ENCODE measurements at places on chromosomes 12 and 14.

DNA sequence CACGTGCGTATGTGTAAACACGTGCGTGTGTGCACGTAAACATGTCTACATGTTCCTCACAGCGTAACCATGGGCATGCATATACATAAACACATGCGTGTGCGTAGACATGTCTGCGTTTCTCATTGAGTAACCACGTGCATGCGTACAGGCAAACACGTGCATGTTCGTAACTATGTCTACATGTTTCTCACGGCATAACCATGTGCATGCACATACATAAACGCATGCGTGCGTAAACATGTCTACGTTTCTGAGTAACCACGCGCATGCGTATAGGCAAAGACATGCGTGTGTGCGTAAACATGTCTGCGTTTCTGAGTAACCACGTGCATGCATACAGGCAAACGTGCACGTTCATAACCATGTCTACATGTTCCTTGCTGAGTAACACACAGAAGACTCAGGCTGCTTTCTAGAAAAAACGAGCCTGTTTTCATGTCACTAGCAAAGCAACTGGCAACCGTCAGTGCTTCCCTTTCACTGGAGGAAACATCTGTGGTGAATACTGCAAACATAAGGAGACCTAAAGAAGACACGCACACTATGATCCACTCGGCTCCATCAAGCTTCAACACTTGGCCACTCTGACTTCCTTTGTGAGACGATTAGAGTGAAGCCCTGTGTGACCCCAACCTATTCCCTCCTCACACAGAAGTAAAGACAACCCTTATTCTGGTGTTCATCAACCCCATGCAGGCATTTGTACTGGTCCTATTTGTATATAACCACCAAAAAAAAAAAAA, 28.8 kb downstream of the POLE start:
- no peak for DNase-seq

DNA sequence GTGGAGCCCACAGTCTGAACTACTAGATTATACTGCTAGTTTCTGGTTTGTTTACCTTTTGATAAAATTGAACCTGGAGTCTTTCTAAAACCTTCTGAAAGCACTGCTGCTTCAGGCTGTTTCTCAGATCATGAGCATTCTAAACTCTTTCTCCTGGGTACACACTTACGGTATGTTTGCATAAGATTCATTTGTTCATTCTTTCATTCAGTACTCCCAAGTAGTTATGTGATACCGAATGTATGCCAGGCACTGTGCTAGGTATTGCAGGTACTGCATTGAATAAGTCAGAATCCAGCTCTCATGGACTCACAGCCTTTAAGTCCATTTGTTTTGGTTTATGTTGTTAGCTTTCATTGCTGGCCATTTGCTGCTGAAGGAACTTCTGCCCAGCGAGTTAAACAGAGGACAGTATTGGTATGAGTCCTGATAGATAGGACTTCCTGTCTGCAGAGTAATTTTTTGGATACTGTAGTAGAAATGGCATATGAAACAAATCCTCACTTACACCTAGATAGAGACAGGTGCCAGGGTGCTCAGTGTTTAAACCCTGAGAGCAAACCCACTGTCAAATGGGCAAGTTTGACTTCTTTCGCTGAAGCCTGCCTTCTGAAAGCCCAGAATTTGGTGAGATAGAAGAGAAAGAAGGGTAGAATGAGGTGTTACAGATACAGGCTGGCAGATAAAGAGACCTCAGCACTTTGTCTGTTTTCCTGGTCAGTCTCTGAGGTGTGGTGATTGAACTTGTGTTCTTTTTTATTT, 2.1 kb downstream of the SUSD6 start:
- no peak for DNase-seq

DNA sequence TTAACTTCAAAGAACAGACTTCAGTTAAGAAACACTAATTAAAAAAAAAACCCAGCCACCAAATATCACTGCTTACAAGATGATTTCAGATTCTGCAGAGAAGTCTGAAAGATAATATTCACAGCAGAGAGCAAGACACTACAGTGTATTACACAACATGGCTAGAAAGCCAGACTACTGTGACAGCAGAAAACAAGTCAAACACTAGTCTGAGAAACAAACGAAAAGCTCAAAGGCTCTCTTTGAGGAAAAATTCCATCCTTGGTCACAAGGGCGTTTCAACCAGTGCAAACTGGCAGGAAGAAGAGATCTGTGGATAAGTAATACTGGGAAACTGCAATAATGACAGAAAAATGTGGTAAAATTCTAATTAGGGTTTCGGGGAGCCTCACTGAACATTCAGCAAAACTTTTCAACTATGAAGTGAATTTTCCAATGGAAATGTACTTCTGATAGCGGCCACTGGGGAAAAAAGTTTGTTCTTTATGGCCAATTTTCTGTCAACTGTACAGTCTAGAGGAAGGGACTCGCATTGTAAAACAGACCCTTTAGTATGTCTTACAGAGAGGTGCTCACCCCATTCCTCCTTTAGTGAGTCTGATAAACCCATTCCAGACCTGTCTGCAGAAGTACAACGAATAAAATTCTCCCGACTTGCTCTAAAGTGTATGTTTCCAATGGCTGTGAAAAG, 50.4 kb downstream of the ACADS start:
- DNase-seq, result no peak

GRCh38 chr12:107484230-107484629, 201.4 kb upstream of the PWP1 start:
- DNase-seq, result no peak

- DNase-seq, result no peak
These were observed 54.8 kb downstream of the TUNAR start for GRCh38 chr14:95931384-95931783.

- DNase-seq, result no peak
These were observed 72.3 kb upstream of the STXBP6 start for GRCh38 chr14:25122211-25122610.

DNA sequence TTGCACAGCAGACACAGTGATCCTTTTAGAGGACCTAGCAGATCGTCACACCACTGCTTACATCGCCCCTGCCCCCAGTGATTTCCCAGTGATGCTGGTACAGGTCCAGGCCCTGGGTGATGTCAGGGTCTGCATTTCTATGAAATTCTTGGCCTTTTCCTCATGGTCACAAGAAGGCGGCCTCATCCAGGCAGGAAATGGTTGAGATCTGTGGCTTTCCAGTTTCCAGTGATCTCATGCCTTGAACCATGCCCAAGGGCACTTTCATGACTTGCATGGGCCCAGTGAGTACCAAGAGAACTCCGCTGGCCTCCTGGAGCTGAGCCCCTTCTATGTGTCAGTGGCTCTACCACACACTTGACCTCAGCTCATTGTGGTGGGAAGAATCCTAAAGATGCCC, 41.9 kb upstream of the BDKRB2 start:
- DNase-seq, result no peak

GRCh38 chr12:123237646-123238329, 4.6 kb downstream of the MTRFR start:
- DNase-seq, result peak; percentile 54

- DNase-seq, result no peak
These were observed 48.4 kb downstream of the KTN1 start for GRCh38 chr14:55628426-55628825.

GRCh38 chr14:101713621-101714349, 47.7 kb upstream of the PPP2R5C start:
- no peak for DNase-seq

DNA sequence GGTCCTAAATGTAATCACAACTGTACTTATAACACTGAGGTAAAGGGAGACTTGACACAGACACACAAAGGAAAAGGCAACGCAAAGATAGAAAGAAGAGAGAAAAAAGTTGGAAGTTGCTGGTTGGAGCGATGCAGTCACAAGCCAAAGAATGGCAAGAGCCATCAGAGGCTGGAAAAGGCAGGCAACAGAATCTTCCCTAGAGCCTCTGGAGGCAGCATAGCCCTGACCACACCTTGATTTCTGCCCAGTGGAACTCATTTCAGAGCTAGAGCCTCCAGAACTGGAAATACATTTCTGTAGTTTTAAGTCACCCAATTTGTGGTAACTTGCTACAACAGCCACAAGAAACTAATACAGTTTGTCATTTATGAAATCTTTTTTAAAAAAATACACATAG, 89.2 kb downstream of the PUS7L start:
- no peak for DNase-seq

- DNase-seq, result no peak
These were observed 42.8 kb upstream of the CMKLR1 start for GRCh38 chr12:108381787-108382436.

- DNase-seq, result no peak
These were observed 32.4 kb downstream of the ANO2 start for GRCh38 chr12:5912437-5913334.

GRCh38 chr14:89401241-89401640, 15.8 kb downstream of the FOXN3 start:
- no peak for DNase-seq

- DNase-seq, result no peak
These were observed 202.7 kb downstream of the PRKD1 start for GRCh38 chr14:29724991-29725390.

DNA sequence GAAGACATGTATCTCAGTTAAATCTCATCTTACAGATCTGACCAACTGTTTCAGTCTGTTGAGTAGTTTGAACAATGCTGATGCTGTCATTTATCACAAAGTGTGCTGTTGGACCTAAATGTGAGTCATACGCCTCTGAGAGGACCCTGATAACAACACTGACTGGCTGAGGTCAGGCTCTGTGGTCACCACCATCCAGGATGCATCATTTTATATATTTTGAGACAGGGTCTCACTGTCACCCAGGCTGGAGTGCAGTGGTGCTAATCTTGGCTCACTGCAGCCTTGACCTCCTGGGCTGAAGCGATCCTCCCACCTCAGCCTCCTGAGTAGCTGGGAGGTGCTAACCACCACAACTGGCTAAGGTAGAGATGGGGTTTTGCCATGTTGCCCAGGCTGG, 181.0 kb upstream of the RGS6 start:
- no peak for DNase-seq

DNA sequence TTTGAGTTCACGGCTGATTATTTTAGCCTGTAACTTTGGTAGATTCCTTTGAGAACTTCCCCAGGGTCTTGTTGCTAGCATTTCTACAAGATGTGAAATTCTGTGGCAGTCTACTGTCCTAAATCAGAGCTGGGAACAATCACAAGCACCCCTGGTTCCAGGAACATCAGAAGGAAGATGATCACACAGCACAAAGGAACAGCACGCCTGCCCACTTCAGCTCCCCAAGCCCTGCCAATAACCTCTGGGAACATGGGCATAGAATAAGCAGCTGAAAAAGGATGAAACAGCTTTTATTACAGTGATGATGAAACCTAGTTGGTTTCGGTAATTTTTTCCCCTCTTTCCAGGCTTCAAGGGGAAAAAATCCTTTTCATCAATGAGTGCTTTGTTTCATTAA, 12.3 kb downstream of the GPR19 start:
- DNase-seq, result no peak

- DNase-seq, result no peak
These were observed 141.1 kb downstream of the PHETA1 start for GRCh38 chr12:111227476-111228420.

DNA sequence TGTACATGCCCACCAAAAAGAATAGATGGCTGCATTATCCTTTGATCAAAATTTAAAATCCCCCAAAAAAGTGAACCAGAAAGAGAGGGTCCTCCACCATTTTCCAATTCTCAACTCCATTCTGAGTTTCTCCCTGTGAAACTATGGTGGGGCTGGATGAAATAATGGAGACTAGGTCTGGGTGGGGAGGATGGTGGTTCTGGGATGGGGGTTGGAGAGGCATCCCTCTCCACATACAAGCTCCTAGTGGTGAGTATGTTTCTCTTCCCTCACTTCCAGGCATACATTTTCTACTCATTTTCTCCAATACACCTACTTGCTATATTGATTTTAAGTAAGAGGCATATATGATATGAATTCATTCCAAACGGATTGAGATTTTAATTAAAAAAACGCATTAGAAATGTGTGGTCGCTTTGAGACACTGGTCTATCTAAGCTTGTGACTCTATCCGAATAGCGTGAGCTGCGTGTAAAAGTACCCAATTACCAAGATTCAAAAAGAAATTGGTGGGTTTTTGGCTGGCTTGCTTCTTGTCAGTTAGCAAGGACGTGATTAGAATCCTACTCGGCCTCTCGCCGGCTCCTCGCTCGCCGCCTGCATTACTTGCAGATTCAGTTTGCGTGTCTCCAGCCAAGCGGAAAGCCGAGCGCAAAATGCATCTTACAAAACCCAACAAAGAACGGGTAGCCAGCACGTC, 3.4 kb downstream of the ASCL1 start:
- no peak for DNase-seq
